ENCODE measurements at places on chromosomes 2 and 18.

- DNase-seq = no peak
Observed at GRCh38 chr18:62607302-62607701, 84.5 kb downstream of the ZCCHC2 start.

GRCh38 chr2:119481501-119482455 lies 42.5 kb downstream of the SCTR start:
- no peak for DNase-seq

DNA sequence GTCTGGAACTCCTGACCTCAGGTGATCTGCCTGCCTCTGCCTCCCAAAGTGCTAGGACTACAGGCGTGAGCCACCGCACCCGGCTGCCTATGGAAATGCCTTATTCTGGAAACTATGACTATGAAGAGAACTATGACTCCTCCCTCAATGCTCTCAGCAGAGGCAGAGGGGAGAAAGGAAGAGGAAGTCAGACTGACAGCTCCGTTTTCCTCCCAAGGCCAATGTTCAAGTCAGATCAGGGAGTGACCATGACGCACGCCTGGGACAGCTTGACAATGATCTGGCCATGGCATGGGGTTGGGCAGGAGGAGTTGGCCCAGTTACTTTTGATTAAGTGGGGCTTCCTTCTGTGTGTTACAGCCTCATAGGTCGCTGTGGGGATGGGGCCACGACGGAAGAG lies 44.3 kb upstream of the MRPL33 start:
- no peak for DNase-seq

DNA sequence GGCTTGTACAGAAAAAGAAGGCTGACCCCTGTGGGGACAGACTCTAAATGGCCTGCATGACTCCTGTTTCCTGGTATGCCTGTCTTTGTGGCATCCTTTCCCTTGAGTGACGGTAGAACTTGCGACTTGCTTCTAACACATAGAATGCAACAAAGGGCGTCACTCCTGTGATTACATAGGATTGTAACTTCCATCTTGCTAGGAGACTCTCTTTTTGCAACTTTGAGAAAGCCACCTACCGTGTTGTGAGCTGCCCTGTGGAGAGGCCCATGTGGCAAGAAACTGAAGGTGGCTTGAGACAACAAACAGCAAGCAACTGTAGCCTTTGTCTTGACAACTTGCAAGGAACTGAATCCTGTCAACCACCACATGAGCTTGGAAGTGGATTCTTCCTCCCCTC lies 46.5 kb downstream of the THNSL2 start:
- DNase-seq = no peak

- no peak for DNase-seq
Observed at GRCh38 chr2:56185101-56185581, 1.4 kb downstream of the CCDC85A start.

DNA sequence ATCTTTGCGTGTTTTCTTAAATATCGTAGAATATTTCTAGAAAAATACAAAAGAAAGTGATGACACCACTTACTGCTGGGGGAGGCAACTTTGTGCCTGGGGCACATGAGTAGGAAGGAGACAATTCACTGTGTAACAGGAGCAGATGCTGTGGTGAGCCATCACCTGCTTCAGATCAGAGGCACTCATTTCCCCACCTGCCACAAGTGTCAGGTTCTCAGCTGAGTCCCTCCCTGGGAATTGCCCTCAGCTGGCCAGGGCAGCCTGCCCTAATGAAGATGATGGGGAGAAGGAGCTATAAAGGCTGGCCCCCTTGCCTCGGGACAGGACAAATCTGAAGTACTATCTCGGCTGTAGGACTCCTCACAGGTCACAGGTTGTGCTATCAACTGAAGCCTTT lies 322.8 kb downstream of the STK39 start:
- DNase-seq = no peak

- no peak for DNase-seq
Observed at GRCh38 chr2:236341721-236342120, 77.5 kb upstream of the ASB18 start.

DNA sequence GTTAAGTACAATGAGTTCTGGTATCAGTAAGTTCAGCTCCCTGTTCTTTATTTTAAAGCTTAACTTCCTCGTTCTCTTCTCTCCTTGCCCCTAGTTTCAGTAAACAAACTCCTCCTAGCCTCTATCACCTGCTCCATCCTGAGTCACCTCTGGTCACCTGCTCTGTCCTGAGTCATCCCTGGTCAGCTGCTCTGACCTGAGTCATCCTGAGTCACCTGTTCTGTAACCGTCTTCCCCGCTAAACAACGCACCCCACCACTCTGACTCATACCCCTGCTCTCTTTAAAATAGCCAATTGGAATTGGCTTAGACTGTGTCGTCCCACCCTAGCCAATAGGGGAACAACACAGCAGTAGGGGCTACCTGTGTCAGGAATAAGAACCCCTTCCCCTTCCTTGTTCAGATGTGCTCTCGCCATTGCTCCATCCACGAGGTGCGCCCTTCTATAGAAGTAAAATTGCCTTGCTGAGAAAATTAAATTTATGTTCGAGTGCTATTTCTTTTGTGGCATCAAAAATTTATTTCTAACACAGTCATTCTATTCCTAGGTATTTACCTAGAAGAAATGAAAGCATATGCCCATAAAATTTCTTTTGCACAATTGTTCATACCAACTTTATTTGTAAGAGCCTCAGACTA lies 24.9 kb upstream of the RMND5A start:
- DNase-seq = no peak

- no peak for DNase-seq
Observed at GRCh38 chr2:196617430-196617829, 22.1 kb upstream of the CCDC150 start.

DNA sequence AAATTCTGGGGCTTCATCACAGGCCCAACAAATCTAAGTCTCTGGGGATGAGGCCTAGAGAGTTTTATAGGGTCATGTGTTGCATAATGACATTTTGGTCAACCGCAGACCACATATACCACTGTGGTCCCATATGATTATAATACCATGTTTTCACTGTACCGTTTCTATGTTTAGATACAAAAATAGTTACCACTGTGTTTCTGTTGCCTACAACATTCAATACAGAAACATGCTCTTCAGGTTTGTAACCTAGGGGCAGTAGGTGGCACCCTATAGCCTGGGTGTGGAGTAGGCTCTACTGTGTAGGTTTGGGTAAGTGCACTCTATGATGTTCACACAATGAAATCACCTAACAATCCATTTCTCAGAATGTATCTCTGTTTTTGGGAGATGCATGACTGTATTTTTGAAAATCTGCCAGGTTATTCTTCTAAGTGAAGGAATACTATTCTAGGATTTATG lies 485.2 kb downstream of the PTPRM start:
- peak; percentile 39 for DNase-seq

- peak; percentile 21 for DNase-seq
Observed at GRCh38 chr18:48539406-48540250, 797 bp downstream of the CTIF start.

GRCh38 chr2:80496346-80496745 lies 191.8 kb upstream of the LRRTM1 start:
- no peak for DNase-seq

- no peak for DNase-seq
Observed at GRCh38 chr2:14675489-14675888, 43.0 kb downstream of the LRATD1 start.

DNA sequence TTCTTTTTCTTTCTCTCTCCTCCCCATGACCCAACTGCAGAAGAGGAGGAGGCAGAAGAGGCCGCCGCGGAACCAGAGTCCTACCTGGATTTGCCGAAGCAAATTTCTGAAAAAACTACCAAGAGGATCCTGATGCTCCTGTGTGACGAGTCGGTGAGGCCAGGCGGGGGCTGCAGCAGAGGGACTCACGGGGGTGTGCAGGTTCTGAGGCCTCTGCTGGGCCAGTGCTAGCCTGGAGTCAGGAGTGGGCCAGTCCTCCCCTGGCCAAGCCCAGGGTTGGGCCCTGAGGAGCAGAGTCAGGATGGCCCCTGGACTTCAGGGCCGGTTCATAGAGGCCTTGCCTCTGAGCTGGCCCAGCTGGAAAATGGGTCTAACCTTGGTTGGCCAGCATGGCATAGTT lies 29.3 kb downstream of the OTOF start:
- DNase-seq = no peak

DNA sequence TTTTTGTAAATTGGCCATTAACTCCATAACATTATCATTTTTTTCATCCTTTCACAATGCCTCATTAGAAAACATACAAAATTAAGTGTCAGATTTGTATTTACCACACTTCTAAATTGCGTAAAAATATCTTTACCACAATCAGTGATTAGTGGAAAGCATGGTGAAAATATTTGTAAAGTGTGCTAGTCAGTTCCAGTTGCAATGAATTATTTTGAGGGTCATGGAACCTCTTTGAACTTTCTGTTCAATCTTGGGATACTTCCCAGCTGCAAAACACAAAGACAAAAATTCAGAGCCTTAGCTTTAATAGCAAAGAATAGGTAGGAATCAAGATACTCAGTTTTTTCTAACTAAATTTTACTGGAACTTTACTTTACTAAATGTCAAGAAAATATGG lies 4.0 kb upstream of the COL3A1 start:
- no peak for DNase-seq

GRCh38 chr2:123890148-123890547 lies 134.9 kb upstream of the CNTNAP5 start:
- DNase-seq = no peak

- DNase-seq = no peak
Observed at GRCh38 chr18:33369711-33370449, 70.6 kb downstream of the CCDC178 start.

DNA sequence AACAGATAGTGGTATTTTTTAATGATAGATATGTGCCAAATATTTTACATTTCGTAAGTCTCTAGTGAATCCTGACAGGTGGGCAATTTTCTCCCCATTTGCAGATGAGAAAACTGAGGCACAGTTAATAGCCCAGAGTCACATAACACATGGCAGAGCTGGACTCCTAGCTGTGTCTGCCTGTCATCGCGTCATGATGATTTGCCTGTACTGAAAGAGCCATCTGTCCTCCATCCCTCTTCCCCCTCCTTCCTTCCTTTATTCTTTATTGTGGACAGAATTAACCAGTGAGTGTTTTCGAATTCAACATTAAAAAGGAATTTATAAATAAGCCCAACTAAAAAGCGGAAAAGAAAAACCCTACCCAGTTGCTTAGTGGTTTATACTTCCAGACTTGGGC lies 3.2 kb downstream of the DNAJB2 start:
- no peak for DNase-seq

- DNase-seq = peak; percentile 85
Observed at GRCh38 chr2:191675807-191676721, 1.9 kb upstream of the NABP1 start.

DNA sequence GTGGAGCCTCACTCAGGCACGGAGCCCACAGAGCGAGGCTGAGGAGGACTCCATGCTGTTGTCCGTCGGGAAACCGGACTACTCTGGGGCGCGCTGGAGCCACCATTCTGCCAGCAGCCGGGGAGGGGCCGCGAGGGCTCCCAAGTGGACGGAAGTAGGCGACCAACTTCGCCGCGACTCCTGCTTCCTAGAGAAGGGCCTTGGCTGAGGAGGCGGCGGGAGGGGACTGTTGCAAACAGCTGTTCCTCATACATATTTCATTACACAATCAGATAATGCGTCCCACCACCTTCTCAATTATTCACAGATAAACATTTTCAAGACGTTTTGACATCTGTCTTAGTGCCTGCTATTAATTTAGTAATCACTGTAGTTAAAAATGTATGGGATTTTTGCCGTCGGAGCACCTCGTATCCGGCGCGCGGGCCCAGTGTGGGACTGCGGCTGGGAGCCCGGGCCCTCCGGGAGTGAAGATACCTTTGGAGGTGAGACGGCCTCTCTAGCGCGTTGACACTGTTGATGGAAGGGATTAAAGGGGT lies 11.7 kb upstream of the SIX3 start:
- DNase-seq = no peak

GRCh38 chr2:121063471-121063870 lies 221.5 kb downstream of the TFCP2L1 start:
- DNase-seq = no peak

- no peak for DNase-seq
Observed at GRCh38 chr2:64637931-64638330, 15.8 kb downstream of the SERTAD2 start.

DNA sequence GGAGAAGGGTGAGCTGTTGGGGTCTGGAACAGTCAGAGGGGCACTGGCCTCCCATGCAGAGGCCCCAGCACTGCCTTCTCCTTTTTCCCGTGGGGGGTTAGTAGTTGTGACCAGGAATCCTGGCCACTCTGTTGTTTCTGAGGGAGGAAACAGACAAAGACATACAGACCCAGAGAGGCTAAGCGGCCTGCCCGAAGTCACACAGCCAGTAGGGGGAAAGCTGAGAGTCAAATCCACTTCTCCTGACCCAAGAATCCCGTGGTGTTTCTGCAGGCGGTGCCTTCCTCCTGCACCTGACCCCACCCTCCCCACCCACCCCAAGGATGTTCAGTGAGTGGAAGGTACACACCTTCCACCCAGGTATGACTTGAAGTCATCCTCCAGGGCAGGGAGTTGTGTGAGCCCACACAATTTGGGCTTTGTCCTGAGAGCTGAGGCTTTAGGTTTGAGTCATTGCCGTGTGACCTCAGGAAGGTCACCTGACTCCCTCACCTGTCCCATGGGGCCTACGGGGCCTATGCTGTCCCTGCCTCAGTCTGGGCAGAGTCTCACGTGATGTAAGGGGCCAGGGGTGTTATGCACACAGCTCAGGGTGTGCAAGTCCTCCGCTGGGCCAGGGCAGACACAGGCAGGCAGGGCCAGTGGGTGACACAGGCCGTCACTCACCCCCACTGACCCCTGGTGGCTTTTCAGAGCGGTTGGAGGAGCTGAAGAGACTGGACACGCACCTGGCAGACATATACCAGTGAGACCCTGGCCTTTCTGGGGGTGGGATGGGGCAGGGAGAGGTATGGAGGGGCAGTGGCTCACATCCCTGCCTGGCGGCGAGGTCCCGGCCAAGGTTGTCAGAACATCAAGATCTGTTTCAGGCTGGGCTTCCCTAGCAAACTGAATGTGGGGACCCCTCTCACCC lies 5.0 kb downstream of the NT5DC4 start:
- DNase-seq = no peak

DNA sequence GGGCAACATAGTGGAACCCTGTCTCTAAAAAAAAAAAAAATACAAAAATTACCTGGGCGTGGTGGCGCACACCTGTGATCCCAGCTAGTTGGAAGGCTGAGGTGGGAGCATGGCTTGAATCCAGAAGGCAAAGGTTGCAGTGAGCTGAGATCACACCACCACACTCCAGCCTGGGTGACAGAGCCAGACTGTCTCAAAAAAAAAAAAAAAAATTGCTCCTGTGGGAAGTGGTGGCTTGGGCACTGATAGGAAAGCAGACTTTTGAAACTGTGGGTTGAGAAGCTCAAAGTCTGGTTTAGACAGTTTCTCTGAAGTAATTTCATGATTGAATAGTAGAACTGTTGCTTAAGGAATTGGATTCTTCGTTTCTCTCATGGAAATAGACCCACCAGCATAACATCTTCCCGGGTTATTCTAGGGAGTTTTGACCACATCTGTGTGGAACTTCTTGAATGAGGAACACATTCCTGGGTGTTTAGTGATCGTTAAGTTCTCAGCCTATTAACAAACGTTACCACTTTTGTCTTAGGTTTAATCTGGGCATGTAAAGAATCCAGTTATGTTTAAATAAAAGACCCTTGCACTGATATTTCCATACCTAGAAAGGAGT lies 33.5 kb downstream of the GRHL1 start:
- no peak for DNase-seq

- no peak for DNase-seq
Observed at GRCh38 chr2:221176667-221177066, 395.4 kb downstream of the EPHA4 start.
